Uterus (tissue), 4 donors: ENCODE measurements at places on chromosomes 5 and 9.

- DNase-seq, result no peak
Measured at GRCh38 chr9:75190762-75191161, 102.4 kb downstream of the OSTF1 start.

DNA sequence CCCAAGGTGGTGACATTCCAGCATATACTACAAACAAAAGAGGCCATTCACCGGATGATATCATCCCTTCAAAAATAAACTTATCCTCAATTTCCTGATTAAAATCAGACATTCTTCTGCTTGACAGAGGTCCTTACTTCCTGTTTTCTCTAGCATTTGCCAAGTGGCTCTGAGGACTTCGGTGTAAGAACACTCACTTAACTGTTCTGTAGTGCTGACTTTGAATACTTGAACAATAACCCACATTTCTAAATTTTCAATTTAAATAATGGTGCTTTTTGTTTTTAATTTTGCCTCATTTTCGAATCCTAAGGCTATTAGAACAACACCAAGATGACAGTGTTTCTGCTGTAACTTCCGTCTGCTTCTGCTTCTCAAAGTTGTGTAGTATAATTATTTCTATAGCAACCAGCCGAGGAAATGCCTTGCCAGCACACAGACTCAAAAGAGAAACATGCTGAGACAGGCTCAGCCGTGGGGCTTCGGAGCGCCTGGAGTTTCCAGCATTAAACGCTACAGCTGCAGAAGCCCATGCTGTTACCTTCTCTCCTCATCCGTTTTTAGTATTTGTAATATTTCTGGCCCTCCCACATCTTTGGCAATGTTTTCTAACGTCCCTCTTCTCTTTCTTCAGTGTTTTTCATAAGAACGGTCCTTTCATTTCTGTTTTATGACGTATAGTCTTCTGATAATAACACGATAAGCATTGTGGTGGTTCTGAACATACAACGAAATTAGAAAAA is 19.5 kb upstream of the ANXA1 start:
- peak; percentile 78 for DNase-seq

DNA sequence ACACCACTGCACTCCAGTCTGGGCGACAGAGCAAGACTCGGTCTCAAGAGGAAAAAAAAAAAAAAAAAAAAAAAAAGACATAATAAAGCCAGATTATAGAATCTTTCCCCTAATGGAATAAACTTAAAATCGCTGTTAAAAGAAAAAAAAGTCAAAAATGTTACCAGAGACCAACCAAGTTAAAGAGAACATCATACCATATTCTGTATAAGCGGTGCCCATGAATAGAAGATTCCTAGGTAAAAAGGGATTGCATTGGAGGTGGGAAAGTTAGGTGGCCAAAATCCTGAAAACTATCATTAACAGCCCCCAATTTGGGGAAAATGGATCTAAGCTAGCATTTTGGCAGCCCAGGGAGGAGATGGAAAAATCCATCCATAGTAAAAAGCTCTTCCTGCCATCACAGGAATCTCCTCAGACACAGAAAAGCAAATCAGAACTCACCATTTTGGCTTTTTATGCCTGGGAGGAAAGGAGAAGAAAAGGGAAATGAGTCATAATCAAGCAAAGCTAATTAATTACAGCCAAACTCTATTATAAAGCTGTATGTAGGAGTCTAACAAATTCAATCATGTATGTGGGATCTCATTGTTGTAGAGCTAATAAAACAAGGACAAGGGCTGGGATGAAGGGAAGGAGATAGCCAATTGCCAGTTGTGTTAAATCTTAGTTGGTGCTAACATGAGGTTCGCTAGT is 363.8 kb downstream of the ARL15 start:
- DNase-seq, result no peak

DNA sequence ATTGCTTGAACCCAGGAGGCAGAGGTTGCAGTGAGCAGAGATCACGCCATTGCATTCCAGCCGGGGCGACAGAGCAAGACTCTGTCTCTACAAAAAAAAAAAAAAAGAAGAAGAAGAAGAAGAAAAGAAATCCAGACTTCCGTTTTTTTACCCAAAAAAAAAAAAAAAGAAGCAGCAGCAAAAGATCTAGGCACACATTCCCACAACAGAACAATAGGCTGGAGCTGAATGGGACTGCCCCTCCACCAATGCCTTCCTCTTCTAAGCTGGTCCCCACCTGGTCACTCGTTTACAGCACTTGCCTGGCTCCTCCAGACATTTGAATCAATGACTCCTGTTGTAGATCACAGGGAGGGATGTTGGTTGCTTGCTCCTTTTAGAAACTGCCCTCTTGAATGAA is 1.6 kb upstream of the LMAN2 start:
- no peak for DNase-seq

DNA sequence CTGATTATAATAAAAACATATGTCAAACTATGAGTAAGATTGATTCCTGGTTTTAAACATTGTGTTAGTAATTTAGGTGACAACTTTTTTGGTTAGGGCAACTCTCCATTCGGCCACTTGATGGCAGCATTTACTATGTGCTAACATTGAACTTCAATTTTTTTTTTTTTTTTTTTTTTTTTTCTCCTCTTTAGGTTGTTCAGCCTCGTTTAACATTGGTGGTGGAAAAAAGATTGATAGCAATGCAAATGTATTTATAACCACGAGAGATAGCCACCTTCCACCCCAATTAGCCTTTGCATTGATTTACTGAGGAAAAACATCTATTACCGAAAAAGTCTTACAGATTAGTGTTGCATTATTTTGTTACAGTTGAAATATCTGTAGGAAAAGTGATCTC is 159.1 kb downstream of the CSNK1G3 start:
- DNase-seq, result peak; percentile 25

- no peak for DNase-seq
Measured at GRCh38 chr5:135724617-135725016, 109.8 kb upstream of the SLC25A48 start.

- no peak for DNase-seq
Measured at GRCh38 chr5:1881731-1882336, 891 bp downstream of the IRX4 start.

- no peak for DNase-seq
Measured at GRCh38 chr9:81125446-81126092, 563.8 kb downstream of the TLE1 start.

DNA sequence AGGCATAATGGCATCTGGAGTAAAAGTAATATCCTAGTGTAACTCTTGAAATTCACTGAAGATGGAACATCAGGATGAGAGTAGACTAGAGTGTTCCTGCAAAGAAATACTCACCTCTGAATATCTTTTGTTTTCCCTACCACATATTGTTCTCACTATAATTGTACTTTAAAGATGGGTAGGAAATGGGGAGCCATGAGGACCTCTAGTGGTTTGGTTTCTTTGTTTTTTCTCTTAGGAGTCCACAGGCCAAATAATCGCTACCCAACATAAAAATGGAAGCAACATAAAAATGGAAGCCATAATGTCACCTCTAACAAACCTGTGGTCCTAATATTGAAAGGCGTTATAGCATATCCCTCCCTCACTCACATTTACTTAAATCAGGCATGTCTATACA is 2375.8 kb downstream of the MAT2B start:
- DNase-seq, result no peak
